Naive B cell (primary cell): ENCODE measurements at places on chromosomes 16 and 17. TPM values are rescaled to one million over a fixed set of nuclear protein-coding genes. Genes with fewer than 3 reads are reported as not detected.

- DNase-seq, result no peak
These were observed 10.6 kb upstream of the NUP85 start for GRCh38 chr17:75194879-75195278.

- DNase-seq, result peak; percentile 39
These were observed 18.9 kb upstream of the P2RX1 start for GRCh38 chr17:3935140-3935542.

- DNase-seq, result no peak
These were observed 74.3 kb downstream of the PLD6 start for GRCh38 chr17:17131839-17132238.

- no peak for DNase-seq
These were observed 9.4 kb downstream of the ELAC2 start for GRCh38 chr17:13008461-13008860.

- no peak for DNase-seq
These were observed 111.4 kb upstream of the MYOCD start for GRCh38 chr17:12554251-12554650.

- peak; percentile 39 for DNase-seq
These were observed 5.7 kb upstream of the TCAP start for GRCh38 chr17:39659279-39660010.

DNA sequence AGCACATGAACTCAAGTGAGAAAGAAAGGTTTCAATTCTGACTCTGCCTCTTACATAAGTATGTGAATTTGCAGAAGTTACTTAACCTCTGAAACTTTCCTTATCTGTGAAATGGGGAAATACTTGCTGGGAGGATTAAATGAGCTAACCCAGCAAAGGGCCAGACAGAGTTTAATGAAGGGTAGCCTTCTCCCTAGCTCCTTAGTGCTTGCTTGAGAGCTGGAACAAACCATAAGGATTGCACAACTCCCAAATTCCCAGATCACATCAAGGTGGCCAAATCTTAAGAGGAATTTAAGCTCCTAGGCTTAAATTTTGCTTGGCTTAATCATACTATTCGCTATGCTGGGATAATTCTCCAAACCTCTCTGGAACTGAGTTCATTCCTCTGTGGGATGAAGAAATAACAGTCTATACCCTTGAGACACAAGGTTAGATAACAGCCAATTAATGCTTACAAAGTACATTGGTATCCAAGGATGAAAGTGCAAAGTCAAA, 11.8 kb upstream of the WSB1 start:
- peak; percentile 46 for DNase-seq

DNA sequence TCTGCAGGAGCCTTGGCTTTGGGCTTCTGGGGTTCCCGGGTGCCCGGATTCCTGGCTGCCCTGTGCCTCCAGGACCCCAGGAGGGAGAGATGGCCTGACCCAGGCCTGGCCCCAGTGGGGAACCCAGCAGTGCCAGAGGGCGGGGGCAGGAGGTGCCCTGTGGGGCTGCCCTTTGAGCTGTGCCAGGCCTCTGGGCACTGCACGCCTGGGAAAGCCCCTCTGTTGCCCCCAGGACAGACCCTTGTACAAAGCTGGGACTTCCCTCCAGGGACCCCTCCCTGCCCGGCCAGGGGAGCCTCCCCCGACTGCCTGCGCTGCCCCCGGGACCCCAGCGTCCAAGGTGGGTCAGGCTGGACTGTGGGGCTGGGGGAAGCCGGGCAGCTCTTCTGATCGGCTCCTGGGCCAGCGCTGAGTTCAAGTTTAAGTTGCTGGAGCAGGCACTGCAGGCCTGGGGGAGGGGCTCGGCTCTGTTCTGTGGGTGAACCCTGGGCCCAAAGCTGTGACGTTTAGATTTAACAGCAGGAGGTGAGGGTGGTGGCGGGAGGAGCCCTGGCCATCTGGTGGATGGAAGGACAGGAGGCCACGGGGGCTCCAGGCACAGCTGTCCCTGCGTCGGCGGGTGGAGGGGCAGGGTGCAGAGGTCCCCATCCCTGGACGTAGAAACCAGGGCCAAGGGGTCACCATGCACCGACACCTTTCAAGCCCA, 27.6 kb upstream of the C1QTNF8 start:
- no peak for DNase-seq

- DNase-seq, result no peak
These were observed 8.9 kb upstream of the ULK2 start for GRCh38 chr17:19876529-19877161.

GRCh38 chr16:57878586-57878985, 76.3 kb upstream of the KIFC3 start:
- no peak for DNase-seq

The TPSAB1 gene
- polyA plus RNA-seq, result not detected

The WSCD1 gene
- not detected for polyA plus RNA-seq

The TBC1D28 gene
- polyA plus RNA-seq, result not detected

The PAM16 gene
- 54.6 TPM for polyA plus RNA-seq
